Fibroblast of skin of abdomen (primary cell): ENCODE measurements at places on chromosomes 16 and 17.

- no peak for DNase-seq
These were observed 450.6 kb upstream of the PSMD7 start for GRCh38 chr16:73846007-73846330.

DNA sequence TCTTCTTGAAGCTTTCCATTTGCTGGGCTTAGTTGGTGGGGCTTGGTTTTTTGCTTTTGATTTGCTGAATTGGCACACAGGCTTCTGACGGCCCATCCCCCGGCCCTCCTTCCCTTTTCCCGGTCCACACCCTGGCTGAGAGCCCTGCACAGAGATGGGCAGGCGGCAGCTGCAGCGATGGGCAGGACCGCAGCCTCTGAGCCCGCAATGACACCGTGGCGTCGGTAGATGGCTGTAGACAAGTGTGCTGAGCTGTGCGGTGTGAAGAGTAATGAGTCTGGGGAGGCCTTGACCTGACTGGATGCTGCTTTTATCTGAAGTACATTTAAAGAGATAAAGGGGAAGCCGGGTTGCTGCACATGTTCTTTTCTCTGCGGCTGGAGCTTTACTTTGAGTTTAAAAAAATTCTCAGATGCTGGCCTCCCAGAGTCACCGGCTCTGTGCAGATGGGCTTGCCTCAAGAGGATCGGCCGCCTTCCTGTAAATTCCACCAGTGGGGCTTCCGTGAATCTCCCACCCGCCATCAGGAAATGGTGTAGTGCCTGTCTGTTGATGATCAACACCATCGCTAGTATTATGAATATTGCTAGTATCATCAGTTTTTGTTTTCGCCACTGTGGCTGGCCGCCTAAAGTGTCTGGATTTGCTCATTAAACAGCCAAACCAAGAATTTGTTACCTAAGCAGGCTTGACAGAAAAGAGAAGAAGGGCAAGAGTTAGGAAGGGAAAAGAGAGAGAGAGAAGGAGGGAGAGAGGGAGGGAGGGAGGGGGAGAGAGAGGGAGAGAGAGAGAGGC, 245.6 kb upstream of the RBFOX1 start:
- DNase-seq: no peak

GRCh38 chr16:318628-319027, 33.9 kb downstream of the AXIN1 start:
- no peak for DNase-seq

DNA sequence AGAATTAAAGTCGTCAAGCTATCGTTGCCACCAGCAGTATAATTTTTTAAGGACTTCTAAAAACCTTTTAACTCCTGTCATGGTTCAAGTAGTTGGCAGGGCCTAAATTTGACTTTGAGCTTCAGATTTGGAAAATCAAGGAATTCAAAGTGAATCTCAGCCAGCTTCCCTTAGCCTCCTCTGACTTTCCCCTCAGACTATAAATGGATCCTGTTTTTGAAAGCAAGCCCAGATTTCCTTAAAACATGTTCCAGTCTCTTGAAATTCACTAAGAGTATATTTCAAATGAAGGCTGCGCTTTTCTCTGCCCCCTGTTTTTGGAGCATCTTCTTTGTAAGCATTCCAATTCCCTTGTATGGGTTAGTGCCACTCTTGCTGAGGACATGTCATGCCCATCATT, 101.8 kb upstream of the CDH8 start:
- no peak for DNase-seq

GRCh38 chr17:81734405-81735263, 22.6 kb downstream of the SLC25A10 start:
- DNase-seq: no peak

DNA sequence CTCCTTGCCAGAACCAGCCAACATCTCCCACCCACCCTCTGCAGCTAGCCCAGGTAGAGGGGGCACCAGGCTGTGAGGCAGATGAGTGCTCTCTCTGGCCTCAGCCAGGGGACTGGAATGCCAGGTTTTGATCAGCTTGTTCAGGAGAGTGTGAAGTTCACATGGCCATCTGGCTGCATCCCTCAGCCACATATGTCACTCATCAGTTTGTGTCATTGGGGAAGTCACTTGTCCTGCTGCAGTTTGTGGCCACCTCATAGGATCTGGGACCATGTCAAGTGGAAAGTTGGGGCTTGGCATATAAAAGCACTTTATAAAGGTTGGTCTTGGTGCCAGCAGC, 147.6 kb downstream of the SOCS1 start:
- no peak for DNase-seq

- DNase-seq: no peak
These were observed 34.8 kb upstream of the CIBAR2 start for GRCh38 chr16:85146922-85147651.

DNA sequence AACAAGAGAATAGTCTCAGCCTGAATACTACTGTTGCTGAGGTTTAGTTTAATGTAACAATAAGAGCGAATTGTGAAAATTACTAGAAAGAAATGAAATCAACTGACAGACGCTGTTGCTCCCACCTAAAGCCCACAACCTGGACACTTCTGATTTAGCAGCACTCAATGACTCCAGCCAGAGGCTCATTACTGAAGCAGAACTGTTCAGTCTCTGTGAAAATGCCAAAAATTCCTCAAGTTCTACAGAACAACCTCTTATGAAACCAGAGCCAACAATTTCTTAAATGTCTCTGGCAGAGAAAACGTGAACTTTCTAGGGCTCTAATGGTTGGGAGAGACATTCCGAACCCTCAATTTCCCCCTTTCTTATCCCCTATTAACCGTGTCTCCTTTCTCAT, 9.9 kb downstream of the PSME3IP1 start:
- no peak for DNase-seq

DNA sequence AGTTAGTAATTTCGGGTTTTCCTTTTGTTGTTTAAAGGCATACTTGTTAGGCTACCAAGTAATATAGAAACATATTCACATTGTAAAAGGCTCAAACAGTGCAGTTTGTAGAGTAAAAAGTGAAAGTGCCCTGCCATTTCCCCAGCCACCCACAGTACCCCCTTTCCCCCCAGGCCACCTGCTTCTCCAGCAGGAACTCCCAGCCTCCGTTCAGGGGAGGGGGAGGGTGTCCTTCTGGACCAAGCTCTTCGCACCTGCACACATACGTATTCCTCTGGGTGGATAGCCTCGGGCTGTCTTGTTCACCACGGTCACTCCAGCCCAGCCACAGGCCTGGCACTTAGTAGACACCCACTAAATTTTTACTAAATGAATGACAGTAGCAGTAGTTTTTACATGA, 144.5 kb downstream of the CLEC16A start:
- no peak for DNase-seq

DNA sequence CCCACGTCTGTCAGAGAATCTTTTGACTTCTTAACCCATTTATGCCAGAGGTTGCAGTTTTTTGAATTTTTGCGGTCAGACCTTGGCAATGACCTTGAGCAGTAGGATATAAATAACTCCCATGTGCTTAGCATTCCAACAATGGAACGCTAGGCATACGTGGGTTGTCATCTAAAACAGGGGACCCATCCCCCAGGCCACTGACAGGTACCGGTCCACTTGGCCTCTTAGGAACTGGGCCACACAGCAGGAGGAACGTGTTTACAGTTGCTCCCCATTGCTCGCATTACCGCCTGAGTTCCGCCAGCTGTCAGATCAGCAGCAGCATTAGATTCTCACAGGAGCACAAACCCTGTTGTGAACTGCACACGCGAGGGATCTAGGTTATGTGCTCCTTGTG, 76.8 kb upstream of the LGALS9 start:
- DNase-seq: peak; percentile 77

DNA sequence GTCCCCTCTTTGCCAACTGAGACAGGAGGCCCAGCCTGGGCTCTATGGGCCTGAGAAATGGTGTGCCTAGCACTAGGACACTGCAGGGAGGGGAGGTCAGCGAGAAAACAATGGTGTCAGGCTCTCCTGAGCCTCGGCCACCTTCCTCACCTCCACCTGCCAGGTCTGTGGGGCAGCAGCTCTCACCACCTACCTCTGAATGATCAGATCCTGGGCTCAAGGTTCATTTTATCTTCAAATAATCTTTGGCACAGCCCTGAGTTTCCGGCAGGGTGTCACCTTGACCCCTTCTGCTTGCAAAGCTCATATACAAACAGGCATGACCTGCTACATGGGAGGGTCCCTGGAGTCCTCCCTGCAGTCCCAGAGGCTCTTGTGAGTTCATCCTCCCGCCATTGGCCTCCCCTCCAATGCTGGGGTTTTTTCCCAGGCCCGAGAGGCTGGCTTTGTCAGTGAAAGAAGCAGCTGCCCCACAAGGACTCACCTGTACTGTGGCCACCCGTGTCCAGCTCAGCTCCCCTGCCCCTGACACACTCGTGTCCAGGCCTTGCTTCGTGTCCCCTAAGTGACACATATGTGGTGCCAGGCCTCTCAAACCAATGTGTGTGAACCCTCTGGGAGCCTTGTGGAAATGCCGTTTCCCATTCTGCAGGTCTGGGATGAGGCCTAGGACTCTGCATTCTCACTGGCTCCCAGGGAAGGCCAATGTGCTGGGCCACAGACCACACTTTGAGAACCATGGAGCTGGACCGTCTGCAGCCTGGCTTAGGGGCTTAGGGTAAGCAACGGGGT, 176.8 kb upstream of the CIBAR2 start:
- DNase-seq: no peak

DNA sequence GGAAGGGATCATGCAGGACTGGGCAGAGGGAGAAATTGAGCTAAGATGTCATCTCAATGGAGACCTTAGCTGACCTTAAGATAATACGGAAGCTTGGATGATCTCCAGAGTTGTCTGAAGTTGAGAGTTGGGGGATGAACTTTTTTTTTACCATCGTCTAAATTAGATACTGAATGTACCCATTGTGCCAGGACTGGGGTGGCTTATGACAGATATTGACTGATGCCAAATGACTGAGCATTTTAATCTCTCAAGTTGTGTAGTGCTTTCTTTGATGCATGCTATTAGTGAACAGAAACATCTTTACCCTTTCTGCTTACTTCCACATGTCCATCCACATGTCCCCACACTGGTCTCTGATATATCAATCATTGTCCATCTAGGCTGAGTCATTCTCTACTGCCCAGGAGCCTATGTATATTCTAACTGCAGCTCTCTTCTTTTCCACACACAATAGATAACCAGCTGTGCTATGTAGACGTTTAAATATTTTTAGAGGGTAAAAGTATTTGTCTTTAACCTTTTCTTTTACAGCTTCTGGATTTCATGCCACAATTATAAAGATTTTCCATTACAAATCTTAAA, 60.2 kb upstream of the ZKSCAN2 start:
- no peak for DNase-seq

- no peak for DNase-seq
These were observed 3.2 kb downstream of the UTS2R start for GRCh38 chr17:82374626-82375331.

GRCh38 chr17:38535886-38536285, 69.9 kb downstream of the SRCIN1 start:
- DNase-seq: no peak

GRCh38 chr16:85056211-85056748, 28.7 kb downstream of the KIAA0513 start:
- DNase-seq: peak; percentile 29

GRCh38 chr16:12516621-12517309, 286.9 kb downstream of the CPPED1 start:
- DNase-seq: no peak

- no peak for DNase-seq
These were observed 4.7 kb downstream of the ITGAE start for GRCh38 chr17:3796110-3796821.

GRCh38 chr16:74950511-74950910, 34.4 kb downstream of the WDR59 start:
- no peak for DNase-seq

- DNase-seq: no peak
These were observed 3.5 kb downstream of the MSI2 start for GRCh38 chr17:57259817-57260216.

- no peak for DNase-seq
These were observed 81.8 kb upstream of the TOB1 start for GRCh38 chr17:50947782-50948543.

DNA sequence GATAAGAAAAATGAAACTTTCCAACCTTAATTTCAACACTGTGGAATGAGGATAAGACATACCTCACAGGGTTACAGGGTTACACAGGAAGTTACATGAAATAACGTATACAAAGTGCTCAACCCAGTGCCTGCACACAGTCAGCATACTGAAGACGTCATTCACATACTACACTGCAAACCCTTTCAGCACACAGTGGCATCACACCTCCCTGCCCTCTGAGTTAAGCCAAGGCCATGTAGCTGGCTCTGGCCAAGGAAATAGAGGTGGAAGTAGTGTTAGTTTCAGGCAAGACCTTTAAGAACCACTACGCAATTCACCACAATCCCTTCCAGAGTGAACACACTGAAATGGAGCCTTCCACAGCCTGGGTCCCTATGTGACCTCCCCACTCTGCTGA, 46.6 kb upstream of the GSG1L start:
- no peak for DNase-seq

DNA sequence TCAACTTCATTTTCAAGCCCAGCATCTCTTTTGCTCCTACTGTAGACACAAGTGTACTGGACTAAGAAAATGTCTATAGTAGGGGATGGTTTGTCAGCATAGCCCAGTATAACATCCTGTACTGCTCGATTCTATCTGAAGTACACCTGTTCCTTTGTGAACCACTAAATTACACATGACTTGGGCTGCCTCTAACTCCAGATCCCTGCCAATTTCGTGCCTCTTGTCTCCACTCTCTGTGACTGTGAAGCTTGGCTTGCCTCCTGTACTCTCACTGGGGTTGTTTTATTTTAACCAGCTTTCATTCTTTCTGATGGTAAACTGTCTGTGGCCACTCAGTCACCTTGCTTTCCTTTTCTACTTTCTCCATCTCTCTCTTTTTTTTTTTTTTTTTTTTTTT, 24.5 kb downstream of the GFOD2 start:
- DNase-seq: no peak

GRCh38 chr17:59763861-59764260, 56.4 kb downstream of the VMP1 start:
- DNase-seq: peak; percentile 92

- no peak for DNase-seq
These were observed 73.4 kb downstream of the HELZ start for GRCh38 chr17:67171560-67171959.

DNA sequence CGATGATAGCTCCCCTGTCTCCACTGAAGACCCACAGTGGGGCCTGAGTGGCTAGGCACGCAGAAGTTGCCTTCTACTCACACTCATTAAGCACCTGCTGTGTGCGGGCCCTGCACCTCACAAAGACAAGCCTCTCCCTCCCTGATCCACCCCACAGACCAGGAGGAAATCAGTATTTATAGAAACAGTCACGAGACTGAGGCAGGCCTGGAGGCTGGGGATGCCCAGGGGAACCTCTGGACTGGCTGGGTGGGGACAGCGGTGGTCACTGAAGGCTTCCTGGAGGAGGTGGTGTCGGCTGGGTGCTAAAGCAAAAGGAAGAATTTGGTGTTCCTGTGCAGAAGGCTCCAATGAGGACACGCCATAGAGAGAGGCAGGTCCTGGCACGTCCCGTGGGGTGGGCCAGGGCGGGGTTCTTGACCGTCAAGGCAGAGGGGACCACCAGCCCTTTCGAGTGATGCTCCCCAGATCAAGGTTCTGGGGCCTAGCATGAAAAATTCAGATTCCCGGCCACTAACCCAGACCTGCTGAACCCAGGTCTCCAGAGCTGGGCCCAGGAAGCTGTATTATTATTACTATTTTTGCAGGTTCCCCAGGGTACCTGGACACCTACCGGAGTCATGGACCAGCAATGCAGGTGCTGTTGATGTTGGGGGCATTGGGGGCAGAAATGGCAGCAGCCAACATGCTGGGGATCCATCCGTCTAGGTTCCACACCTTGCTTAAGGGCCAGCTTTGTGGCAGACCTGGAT, 23.0 kb downstream of the PPL start:
- no peak for DNase-seq
